ENCODE measurements at places on chromosomes 12 and 14. TPM values are rescaled to one million over a fixed set of nuclear protein-coding genes. Genes with fewer than 3 reads are reported as not detected.
A peak's percentile ranks its signal among the peaks of the same experiment; 100 is the strongest.

Gene PMCH
- not detected for total RNA-seq

- DNase-seq = no peak
Observed at GRCh38 chr12:6029401-6029800, 84.3 kb upstream of the ANO2 start.

DNA sequence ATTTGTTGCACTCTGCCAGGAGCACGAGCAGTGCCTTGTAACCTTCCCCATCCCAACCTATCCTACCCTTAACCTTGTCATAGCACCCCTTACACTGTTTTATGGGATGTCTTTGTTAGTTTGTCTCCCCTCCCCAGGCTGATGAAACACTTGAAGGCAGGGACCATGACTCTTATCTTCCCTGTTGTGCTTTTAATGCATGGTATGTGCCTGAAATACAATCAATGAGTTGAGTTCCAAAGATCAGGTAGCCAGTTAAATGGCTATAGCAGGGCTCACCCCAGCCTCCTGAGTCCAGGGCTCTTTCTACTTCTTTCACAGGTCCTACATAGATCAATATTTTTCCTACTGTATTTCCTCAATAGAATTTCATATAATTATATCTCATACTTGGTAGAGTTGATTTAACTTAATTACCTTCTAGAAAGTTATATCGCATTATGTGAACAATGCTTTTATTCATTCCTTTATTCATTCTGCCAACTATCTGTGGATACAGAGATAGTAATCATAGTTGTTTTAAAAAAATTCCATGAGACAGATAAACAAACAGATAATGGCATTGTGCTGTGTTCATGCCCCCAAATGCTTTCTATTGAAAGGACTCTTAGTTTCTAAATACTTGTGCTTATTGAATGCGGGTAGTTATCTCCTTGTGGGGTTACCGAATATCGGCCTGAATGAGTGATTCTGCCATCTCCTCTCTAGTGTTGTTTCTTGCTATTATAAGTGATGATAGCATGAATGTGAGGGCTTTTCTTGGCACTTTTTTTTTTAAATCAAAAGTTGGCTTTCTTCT lies 347.4 kb downstream of the NPAS3 start:
- no peak for DNase-seq

GRCh38 chr14:86712727-86713126 lies 1182.8 kb downstream of the FLRT2 start:
- no peak for DNase-seq

DNA sequence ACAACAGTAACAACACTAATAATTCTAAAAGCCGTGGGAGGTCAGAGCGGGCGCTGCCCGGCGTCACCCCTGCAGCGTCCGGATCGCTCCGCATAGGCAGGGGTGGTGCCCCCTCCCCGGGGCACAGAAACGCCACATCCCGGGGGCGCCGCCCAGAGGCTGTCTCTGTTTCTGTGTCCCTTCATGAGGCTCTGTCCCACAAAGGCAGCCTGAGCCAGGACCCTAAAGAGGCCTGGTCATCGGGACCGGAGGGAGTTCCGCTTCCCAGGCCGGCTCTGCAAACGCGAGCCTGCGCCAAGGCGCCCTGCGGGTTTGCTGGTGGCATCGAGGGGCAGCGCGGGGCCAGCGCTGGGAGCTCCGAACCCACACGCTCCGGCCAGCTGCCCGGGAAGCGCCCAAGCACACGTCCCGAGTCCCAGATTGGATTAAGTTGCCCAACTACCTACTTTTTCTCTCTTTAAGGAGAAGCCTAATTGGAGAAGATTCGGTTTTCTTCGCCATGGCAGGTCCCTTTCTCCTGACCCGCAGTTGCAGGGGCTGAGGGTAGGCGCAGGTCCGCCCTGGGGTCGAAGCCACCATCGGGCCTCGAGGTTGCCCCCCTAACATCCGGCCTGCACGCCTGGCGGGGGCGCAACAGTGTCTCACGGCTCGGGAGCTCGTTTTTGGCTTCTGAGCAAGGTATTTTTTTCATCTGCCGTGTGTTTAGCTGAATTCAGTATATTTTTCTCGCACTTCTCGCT lies 421.7 kb downstream of the VRK1 start:
- DNase-seq = peak; percentile 55

GRCh38 chr14:71289536-71289935 lies 382.3 kb downstream of the PCNX1 start:
- DNase-seq = no peak

- DNase-seq = no peak
Observed at GRCh38 chr14:69101331-69101826, 51.5 kb downstream of the DCAF5 start.

DNA sequence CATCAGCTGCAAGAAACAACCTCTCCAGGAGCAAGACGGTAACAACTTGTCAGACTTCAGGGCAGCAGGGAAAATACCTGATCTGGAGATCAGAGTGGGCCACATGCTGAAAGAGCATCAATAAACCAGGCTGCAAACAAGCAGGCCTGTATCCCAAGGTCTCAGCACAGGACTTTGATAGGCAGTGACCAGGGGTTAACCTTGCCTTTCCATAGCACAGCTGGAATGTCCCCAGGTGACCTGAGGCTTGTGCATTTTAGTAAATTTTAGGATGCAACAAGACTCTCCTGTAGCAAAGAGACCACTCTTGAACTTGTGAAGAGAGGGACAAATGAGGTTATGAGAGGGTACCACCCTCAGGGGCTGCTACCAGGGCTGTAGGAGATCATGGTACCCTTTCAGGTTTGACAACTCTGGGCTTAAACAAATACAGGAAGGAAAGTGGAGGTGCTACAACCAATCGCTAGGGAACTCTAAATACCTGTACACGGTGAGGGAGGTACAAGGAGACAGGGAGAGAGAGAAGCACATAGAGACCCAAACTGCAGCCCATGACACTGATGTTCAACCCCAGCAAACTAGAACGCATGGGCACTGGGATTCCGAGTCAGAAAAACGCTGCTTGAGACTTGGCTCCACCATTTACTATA lies 95.4 kb upstream of the EVL start:
- DNase-seq = peak; percentile 77
